ENCODE measurements at places on chromosomes 4 and X. TPM values are rescaled to one million over a fixed set of nuclear protein-coding genes. Genes with fewer than 3 reads are reported as not detected.
A peak's percentile ranks its signal among the peaks of the same experiment; 100 is the strongest.

Gene PABPC1L2A
- not detected for total RNA-seq

Gene CWH43
- total RNA-seq, result not detected

Gene TLR10
- under 0.01 TPM for total RNA-seq

Gene EIF4E
- total RNA-seq, result 105 TPM

Gene GPR34
- total RNA-seq, result 0.72 TPM

Gene ARL9
- total RNA-seq, result 0.59 TPM

Gene MCUB
- 22.8 TPM for total RNA-seq

Gene RAB41
- not detected for total RNA-seq

Gene NEK1
- total RNA-seq, result 9.8 TPM

GRCh38 chr4:94454405-94454804, 2.7 kb downstream of the PDLIM5 start:
- peak; percentile 60 for DNase-seq

DNA sequence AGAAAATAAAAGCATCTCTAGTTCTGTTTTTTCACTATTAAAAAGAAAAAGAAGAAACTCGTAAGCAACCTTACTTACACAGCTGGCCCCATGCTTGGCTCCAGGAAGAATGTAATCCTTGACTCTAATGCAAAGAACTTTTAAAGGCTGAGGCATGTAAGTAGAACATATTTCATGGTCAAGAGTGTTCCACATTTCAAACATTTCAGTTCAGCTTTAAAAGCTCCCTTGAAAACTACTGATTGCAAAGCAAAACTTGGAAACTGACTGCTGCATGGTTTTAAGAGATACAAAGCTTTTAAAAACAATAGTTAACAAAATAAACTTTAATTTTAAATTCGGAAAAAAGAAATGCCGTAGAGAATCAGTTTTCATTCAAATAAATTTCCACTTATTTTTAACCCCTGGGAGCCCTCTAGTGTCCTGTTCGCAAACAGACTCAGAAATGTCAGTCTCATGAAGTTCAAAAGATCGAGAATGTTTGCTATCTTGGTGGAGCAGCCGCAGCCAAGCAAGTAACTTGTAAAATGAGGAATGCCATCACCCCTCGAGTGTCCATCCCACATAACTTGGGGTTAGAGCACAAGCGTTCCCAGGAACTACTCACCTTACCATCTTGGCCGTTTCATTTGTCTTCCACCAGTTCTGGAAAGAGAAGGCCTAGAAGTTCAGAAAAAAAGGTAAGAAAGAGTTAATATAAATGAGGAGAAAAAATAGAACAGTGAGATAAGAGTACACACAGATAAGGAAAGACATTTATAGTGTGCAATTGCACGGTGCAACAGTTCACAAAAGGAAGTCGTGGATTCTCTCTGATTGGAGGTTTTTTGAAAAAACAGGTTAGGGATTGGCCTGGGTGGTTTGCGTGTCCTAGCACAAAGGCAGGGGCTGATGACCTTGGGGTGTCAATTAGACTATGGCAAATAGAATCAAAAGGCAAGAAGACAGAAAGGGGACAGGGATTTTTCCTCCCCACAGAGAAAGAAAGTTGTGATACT, at the start of gene GASK1B:
Gene GASK1B (minus strand): TSS at position 765 of the 998 bp plus-strand sequence. CDS start 1,650 bp downstream, outside the sequence.
- DNase-seq, result no peak

DNA sequence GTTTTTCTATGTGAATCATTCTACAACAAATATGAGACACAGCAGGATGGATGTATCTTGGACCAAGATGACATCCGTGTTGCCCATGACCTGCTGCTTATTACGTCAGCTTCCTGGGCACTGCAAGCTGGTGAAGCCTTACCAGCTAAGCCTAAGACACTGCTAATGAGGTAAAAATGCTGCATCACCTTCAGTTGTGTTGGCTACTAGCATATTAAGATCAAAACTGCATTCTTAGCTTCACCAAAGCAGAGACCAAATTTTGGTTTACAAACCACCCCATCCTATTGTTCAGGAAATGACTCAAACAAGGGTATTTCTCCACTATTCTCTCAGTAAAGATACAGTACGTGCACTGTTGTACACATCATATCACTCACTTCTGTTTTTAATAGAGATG, 50.3 kb downstream of the MAML3 start:
- no peak for DNase-seq

GRCh38 chrX:103726477-103726876, 15.8 kb downstream of the TMEM31 start:
- DNase-seq, result no peak

- DNase-seq, result no peak
Observed at GRCh38 chrX:140503714-140504351, 1.0 kb downstream of the SOX3 start.

GRCh38 chrX:13334491-13334890, 14.6 kb upstream of the ATXN3L start:
- DNase-seq, result no peak

DNA sequence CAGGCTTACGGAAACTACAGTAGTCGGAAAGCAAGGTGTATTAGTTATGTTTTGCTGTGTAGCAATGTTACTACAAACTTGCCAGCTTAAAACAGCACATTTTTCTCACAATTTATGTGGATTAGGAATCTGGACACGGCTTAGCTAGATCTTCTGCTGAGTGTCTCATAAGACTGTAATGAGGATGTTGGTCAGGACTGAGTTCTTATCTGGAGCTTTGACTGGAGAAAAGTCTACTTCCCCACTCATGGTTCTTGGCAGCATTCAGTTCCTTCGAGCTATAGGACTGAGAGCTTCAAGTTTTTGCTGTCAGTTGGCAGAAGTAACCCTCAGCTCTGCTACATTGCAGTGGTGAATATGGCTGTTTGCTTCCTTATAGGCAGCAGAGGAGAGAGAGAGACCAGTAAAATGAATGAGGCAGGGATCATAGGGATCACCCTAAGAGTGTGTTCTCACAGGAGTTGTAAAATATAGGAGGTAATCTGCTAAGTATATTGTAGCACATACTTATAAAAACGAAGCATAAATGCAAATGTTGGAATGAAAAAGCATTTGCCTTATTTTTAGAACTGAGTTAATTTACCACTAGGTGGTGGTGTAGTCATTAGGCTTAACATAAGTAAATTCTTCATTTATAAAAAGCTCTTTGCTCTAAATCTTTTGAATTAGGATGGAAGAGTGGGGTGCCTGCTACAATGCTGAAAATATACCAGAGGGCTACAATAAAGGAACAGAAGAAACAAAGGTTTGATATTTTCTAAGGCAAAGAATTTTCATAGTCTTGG, 38.6 kb downstream of the ALG13 start:
- DNase-seq, result no peak

- peak; percentile 54 for DNase-seq
Observed at GRCh38 chrX:54920610-54921426, at the start of gene TRO. TRO (plus strand) TSS chrX:54920824; CDS start chrX:54922247, 1,423 bp downstream.

DNA sequence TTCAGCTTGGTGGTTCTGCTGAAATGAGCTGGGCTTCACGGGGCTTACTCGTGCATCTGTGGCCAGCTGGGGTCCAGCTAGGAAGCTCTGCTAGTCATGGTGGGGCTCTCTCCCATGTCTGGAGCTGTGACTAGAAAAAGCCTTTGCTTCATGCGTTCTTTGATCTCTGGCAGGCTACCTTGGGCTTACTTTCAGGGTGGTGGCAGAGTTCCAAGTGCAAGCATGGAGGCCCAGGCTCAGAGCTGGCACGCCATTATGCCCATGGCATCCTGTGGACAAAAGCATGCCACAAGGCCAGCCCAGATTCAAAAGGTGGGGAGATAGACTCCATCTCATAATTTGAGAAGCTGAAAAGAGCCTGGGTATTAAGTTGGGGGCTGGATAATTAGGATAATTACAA, 55.4 kb upstream of the GBA3 start:
- no peak for DNase-seq

GRCh38 chr4:16027114-16027513, 56.7 kb downstream of the PROM1 start:
- no peak for DNase-seq

DNA sequence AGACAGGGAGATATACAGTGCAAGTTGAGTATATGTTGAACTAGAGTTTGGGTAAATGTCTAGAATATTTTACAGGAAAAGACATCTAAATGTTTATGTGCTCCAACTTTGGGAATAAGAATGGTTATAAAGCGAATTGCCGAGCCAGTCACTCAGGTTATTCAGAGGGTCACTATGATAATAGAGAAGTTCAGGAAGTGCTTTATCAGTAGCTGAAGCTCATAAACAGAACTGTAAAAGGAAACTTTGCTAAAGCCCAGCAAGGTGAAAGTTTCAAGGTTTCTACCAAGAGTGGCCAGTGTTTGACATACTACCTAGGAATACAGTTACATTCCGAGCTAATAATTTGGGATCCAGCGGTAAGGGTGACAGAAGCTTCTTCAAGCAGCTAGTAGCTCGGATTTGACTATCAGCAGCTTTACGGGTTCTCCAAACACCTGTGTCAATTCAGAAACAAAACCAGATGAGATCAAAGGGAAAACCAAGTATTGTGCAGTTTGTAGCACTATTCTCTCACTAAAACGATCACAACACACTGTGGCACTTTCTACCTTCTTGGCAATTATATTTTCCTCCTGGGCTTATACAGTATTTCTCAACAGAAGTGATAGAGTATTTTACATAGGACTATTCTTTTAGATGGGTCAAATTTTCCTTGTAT, 17.2 kb upstream of the BCLAF3 start:
- DNase-seq, result no peak

DNA sequence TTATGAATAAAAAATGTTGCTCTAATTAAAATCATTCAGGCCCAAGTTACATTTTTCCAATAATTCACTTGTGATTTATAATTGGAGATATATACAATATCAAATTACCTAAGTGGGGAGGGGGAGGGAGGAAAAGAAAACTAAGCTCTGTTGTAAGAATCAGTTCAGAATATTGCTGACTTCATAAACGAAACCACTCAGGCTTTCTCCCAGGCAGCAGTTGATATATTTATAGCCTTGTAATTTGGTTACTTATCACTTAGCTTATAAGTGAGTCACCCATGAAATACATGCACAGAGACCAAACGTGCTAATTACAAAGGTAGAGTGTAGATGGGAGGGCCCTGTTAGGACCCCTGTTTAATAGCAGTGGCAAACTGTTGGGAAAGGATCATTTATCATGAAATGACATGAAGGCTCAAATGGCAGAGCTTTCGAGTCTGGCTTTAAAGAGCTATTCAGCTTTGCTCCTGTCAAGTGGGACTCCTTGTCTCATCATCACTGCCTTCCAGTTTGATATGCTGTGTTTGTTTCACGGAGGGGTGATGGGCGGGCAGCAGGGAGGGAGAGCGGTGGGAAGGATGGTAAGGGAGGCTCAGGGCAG, 105.6 kb upstream of the PGRMC2 start:
- DNase-seq, result peak; percentile 17

DNA sequence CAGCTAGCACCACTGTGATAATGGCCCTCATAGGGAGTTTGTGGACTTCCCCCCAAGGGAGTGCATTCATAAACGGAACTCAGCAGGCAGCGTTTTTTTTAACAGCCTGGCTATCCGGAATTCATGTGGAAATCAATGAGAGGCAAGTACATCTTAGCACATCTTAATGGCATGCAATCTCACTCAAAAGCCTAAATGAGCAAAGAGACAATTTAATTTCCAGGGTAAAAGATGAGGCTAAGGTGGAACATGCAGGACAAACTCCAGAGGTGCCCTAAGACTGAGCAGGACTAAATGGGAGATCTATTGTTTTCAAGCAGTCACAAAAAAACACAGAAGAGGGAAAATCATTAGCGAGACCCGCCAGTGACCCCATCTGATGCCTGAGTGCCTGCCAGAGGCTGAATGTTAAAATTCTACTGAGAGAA, 243.5 kb upstream of the KCNIP4 start:
- DNase-seq, result peak; percentile 21

- peak; percentile 68 for DNase-seq
Observed at GRCh38 chr4:2799971-2800690, 7.2 kb downstream of the SH3BP2 start.

DNA sequence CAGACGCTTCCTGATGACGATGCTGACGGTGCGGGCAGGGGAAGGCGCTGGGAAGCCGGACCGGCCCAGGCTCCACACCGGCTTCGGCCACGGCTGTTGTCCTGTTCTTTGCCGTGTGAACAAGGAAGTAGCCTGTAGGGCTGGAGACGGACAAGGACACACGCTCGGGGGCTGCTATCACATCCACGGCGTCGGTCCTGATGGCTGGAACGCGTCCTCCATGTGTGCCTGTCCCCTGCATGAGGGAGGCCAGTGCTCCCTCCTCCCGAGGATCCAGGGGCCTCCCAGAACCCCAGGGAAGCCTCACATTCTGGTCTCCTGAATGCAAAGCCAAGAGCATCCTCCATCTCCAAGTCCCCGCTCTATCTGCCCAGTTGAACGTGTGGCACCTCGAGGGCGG, 53.8 kb downstream of the ACOX3 start:
- peak; percentile 26 for DNase-seq

DNA sequence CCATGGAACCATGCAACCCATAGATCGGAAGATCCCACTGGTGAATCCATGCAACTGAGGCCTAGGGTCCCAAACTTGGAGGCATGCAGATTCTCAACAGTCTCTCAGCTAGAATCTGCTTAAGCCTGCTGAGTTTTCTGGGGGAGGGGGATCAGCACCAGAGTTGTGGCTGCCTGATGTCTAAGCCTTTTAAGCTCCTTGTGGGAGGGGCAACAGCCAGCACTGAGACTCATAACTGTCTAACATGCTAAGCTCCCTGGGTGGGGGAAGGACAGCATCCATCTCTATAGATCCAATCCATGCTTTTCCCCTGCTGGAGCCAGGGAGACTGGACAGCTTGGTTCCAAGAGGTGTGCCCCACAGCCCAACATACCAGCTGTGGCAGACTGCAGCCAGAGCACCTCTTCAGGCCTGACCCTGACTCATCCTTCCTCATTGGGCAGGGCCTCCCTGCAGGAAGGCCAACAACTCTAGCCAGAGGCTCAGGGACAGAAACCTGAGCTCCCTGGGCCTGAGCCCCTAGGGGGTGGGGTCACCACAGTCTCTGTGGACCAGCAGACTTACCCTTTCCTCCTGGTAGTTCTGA, 300.1 kb upstream of the SLC7A11 start:
- DNase-seq, result no peak

DNA sequence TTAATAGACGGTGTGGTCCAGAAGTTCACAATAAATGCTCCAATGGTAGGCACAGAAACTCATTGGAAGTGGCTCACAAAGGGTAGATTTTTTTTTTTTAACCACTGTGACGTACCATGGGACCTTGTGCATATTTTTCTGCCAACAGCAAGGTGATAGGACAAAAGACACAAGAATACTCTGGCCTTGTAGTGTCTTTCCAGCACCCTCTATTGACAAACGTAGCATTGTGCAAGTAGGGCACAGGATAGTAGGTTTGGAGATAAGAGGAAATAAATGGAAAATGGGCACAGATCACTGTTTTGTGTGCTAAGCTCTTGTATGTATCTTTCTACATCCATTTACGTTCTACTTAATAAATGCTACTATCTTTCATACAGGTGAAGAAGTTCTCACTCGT, 2054.9 kb downstream of the PCDH7 start:
- DNase-seq, result no peak

- DNase-seq, result no peak
Observed at GRCh38 chrX:47568656-47569295, 7.8 kb downstream of the ARAF start.

DNA sequence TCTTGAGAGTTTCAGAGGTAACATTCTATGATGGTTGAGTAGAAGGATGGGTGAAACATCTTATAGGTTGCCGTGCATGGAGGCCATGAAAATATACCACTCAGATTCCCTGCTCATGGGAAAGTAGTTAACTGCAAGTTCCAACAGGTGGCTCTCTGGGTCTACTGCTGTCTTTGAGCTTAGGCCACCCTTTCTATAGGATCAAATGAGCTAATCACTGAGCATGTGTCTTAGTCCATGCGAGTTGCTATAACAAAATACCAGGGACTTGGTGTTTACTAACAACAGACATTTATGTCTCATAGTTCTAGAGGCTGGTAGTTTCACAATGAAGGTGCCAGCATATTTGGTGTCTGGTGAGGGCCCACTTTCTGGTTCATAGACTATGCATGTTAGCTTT, 144.8 kb upstream of the UNC5C start:
- DNase-seq, result no peak

All from osteoblast (primary cell).